AG20443 (cell line): ENCODE measurements at places on chromosomes 4 and X.
A peak's percentile ranks its signal among the peaks of the same experiment; 100 is the strongest.

- DNase-seq, result no peak
Observed at GRCh38 chr4:107997794-107998193, 8.1 kb downstream of the HADH start.

- DNase-seq, result no peak
Observed at GRCh38 chr4:146176891-146177290, 1.4 kb downstream of the LSM6 start.

DNA sequence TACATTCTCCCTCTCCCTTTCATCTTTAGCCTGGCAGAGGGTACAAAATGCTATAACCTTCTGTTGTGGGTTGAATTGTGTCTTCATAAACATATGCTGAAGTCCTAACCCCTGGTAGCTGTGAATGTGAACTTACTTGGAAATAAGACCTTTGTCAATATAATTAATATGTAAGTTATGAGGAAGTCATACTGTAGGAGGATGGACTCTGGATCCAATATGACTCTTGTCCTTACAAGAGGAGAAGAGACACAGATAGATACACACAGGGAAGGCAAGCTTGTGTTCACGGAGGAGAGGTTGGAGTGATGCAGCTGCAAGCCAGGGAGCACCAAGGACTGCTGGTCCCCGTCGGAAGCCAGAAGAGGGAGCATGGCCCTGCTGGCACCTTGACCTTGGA, 94.7 kb downstream of the SLC2A9 start:
- no peak for DNase-seq

GRCh38 chrX:104250470-104250869, 4.3 kb downstream of the ESX1 start:
- no peak for DNase-seq

GRCh38 chr4:118338981-118339765, 13.6 kb downstream of the PRSS12 start:
- peak; percentile 21 for DNase-seq

- no peak for DNase-seq
Observed at GRCh38 chr4:36651253-36651652, 369.8 kb downstream of the DTHD1 start.

- no peak for DNase-seq
Observed at GRCh38 chr4:82733636-82734035, 65.0 kb downstream of the SCD5 start.

GRCh38 chrX:71510161-71510560, 22.7 kb upstream of the OGT start:
- no peak for DNase-seq

DNA sequence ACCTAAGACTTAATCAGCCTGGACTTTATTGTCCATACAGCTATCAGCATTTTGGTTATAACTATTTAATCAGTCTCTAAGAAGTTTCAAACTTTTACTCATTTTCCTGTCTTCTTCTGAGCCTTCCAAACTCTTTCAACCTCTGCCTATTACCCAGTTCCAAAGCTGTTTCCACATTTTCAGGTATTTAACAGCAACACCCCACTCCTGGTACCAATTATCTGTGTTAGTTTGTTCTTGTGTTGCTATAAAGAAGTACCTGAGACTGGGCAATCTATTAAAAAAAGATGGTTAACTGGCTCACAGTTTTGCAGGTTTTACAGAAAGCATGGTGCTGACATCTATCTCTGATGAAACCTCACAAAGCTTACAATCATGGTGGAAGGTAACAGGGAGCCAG, 195.6 kb downstream of the NPNT start:
- no peak for DNase-seq

- peak; percentile 39 for DNase-seq
Observed at GRCh38 chr4:137968956-137969678, 273.0 kb downstream of the SLC7A11 start.

DNA sequence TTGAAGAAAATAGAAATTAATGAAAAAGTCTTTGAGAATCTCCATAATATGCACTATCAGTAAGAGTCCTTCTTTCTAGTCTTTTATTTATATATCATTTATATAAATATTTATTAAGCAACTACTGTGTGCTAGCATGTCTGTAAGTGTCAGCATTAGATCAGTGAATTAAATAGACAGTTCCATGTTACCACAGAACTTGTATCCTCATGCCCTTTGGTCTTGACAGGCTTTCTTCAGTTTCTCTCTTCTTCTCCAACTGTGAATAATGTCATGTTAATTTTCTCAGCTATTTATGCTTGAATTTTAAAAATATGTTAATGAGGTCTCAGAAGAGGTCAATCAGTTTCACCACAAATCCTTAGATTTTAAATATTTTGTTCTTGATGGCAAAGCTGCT, 389.6 kb upstream of the TRAM1L1 start:
- DNase-seq, result no peak

- no peak for DNase-seq
Observed at GRCh38 chrX:361231-362145, 25.2 kb downstream of the PPP2R3B start.

DNA sequence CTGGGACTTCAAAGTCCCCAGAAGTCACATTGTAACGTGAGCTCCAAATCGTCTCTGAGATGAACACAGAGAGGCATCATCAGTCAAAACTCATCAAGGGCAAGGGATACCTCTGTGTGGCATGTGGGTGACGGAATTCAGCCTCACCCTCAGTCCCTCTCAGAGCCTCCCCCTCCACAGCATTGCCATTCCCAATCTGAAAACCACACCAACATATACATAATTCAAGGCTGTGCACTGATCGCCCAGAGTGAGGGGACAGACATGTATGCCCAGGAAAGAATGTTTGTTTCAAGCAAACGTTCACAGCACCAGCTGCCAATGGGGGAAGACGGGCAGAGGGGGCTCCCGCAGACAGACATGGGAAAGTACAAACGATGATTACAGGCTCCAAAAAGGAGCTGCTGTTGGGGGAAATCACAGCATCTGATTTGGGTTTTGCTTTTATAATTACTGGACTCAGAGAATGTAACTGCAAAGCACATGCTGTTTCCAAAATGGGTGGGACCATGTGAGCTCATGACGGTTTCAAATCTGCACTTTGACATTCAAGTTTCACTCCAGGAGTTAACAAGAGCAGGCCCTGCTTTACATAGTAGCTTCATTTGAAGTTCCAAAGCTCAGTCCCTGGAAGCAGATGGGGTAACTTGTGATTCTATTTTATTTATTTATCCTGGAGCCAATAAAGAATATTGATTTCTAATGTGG, 88.3 kb downstream of the CLCN4 start:
- DNase-seq, result no peak

DNA sequence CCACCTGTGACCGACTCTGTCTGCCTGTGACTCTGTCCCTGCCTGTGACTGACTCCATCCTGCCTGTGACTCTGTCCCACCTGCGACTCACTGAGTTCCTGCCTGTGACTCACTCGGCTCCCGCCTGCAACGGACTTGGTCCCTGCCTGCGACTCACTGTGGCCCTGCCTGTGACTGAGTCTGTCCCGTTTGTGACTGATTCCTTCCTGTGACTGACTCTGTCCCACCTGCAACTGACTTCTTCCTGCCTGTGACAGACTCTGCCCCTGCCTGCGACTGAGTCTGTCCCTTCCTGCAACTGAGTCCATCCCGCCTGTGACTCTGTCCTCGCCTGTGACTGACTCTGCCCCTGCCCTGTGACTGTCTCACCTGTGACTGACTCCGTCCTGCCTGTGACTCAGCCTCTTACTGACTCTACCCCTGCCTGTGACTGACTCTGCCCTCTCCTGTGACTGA, 9.6 kb upstream of the UVSSA start:
- no peak for DNase-seq

DNA sequence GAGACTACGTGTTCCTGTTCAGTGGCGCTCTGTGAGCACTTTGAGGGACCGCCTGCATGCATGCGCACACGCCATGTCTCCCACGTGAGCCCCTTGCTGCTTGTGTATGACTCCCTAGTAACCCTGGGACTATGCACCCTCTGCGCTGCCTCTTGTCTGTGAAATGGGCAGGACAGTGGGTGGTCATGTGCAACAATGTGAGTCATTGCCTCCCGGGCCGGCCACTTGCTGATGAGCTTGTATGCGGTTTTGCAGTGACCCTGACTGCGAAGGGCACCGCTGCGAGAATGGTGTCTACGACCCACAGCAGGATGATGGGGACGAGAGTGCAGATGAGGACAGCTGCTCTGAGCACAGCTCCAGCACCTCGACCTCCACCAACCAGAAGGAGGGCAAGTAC, 61.4 kb downstream of the TNIP2 start:
- no peak for DNase-seq

DNA sequence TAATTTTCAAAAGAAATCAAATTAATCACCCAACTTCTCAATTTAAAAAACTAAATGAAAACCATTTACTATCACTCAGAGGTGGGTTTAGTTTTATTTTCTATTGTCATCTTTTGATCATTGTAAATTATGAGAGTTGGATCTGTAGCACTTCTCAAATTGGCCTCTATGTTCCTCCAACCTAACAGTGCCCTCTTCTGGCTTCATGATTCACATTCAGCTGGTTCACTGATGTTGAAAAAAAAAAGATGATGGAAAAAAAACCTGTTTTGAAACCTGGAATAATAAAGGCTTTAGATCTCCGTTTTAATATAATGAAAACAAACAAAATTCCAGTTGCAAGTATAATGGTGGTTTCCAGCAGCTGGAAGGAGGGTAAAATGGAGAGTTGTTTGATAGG, 2.4 kb upstream of the NBDY start:
- peak; percentile 17 for DNase-seq

GRCh38 chr4:6610856-6611430, 29.5 kb upstream of the MRFAP1 start:
- no peak for DNase-seq

- no peak for DNase-seq
Observed at GRCh38 chr4:81038636-81039350, 8.3 kb downstream of the BMP3 start.

GRCh38 chr4:1043651-1044468, 32.4 kb downstream of the FGFRL1 start:
- DNase-seq, result peak; percentile 93

DNA sequence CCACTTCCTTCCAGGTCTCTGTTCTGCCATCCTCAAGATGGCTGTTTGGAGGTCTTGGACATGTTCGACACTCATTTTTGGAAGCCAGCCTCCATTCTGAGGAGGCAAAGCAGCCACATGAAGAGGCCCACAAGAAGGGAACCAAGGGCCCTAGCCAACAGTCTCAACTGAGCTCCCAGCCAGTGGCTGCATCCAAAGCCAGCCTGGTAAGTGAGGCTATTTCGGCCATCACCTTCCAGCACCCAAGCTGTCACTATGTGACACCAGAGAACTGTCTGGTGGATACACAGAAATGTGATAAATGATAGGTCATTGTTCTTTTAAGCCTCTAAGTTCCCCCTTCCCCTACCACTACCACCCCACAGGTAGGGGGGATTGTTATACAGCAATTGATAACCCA, 127.2 kb downstream of the NPNT start:
- no peak for DNase-seq

GRCh38 chr4:107349266-107349665, 313.2 kb upstream of the DKK2 start:
- DNase-seq, result no peak

DNA sequence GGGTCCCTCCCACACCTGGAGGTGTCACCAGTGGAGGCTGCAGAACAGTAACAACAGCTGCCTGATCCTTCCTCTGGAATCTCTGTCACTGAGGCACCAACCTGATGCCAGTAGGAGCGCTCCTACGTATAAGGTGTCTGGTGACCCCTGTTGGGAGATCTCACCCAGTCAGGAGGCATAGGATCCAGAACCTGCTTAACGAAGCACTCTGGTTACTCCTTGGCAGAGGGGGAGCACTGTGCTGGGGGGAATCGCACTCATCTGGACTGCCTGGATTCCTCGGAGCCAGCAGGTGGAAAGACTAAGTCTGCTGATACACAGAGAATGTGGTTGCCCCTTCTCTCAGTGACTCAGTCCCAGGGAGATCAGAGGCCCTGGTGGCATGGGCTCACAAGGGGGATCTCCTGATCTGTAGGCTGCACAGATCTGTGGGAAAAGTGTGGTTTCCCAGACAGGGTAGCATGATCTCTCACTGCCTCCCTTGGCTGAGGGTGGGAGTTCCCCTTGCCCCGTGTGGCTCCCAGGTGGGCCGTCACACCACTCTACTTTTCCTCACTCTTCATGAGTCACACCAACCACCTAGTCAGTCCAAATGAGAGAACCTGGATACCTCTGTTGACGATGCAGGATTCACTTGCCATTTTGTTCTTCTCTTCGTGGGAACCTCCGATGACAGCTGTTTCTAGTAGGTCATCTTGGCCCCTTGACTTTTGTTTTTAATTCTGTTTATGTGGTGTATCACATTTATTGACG, 305.9 kb downstream of the IDS start:
- no peak for DNase-seq

DNA sequence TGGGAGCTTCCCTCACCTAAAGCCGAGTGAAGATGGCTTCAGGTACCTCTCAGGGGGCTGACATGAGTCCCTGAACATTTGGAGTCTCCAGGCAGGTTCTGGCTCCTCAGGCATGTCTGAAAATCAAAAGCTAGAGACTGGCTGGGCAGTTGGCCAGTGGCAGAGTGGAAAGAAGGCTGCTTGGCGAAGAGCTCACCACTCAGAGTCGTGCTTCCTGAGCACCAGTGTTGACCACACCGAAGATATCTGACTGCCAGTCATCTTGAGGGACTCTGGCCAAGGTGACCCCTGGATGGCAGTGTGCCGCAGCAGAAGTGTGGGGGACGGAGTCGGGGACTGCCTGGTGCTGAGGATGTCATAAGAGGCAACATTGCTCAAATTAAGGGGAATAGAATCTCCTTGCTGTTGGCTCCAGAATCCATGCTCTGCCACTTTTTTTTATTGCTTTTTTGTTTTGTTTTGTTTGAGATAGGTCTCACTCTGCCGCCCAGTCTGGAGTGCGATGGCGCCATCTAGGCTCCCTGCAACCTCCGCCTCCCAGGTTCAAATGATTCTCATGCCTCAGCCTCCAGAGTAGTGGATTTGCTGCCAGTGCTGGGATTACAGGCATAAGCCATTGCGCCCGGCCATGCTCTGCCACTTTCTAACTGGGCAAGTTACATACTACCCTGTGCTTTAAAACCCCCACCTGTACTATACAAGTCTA, 172.5 kb upstream of the GATB start:
- no peak for DNase-seq

DNA sequence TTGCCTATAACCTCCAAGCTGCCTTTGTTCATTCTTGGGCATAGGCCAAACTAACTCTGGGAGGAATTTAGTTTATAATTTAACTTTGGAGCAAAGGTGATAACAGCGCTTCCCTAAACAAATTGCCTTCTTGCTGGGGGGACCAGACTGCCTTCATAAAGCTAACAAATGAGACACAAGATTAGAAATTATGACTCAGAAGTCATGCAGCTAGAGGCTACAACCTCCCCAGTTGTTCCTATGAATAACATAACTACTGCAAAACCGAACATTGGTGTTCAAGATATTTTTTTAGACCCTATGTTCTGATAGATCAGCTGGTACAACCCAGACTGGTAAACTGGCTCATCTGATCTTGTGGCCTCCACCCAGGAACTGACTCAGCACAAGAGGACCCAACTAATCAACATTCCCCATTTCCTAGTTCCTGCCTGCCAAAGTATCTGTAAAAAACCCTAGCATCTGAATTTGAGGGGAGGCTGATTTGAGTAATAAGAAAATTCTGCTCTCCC, 22.0 kb upstream of the TMPRSS11B start:
- DNase-seq, result no peak

GRCh38 chr4:107718351-107718965, 1.6 kb downstream of the PAPSS1 start:
- no peak for DNase-seq

- no peak for DNase-seq
Observed at GRCh38 chrX:98731821-98732220, 1678.3 kb downstream of the PCDH19 start.
